ENCODE measurements at places on chromosomes 11 and 22.

GRCh38 chr11:36376888-36377758, 81.0 kb downstream of the PRR5L start:
- DNase-seq = no peak

- DNase-seq = no peak
Measured at GRCh38 chr11:62431171-62431901, 12.5 kb downstream of the SCGB1A1 start.

DNA sequence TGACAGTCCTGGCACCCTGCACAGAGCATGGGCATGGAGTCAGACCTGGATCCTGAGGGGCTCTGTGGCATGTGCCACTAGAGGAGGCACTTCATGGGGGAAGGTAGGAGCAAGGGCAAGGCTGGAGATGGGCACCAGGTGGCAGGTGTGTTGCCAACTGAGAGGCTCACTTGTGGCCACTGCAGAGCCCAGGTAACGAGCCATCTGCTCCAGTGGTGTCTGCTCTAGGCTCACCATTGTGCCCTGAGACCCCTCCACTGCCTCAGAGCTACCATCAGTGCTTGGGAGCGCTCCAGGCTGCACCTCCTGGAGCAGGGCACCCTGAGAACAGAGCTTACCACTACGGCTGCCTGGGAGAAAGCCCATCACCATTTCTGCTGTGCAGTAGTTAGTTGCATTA, 1.3 kb upstream of the ZDHHC8 start:
- DNase-seq = no peak

DNA sequence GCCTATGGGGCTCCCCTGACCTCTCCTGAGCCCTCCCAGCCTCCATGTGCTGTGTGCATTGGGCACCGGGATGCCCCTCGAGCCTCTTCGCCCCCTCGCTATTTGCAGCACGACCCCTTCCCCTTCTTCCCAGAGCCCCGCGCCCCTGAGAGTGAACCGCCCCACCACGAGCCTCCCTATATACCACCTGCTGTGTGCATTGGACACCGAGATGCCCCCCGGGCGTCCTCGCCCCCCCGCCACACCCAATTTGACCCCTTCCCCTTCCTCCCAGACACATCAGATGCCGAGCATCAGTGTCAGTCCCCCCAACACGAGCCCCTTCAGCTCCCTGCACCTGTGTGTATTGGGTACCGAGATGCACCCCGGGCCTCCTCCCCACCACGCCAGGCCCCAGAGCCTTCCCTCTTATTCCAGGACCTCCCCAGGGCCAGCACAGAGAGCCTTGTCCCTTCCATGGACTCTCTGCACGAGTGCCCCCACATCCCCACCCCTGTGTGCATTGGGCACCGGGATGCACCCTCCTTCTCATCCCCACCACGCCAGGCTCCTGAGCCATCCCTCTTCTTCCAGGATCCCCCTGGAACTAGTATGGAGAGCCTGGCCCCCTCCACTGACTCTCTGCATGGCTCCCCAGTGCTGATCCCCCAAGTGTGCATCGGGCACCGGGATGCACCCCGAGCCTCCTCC, 28.8 kb downstream of the TRIOBP start:
- no peak for DNase-seq

All from stimulated activated CD4-positive, alpha-beta T cell treated with anti-CD3 and anti-CD28 coated beads, TNF-alpha, amount 100 ng/mL, for 1 hour (primary cell).